ENCODE measurements at places on chromosomes 5 and 9. TPM values are rescaled to one million over a fixed set of nuclear protein-coding genes. Genes with fewer than 3 reads are reported as not detected.

TOR2A gene
- total RNA-seq = 8.9 TPM

FOXI1 gene
- total RNA-seq = not detected

CACNA1B gene
- total RNA-seq = not detected

NMUR2 gene
- not detected for total RNA-seq

PCDHGB6 gene
- 0.62 TPM for total RNA-seq

CREBRF gene
- total RNA-seq = 5.7 TPM

PCDHA7 gene
- not detected for total RNA-seq

ERGIC1 gene
- 189 TPM for total RNA-seq

NR4A3 gene
- 7.1 TPM for total RNA-seq

IL13 gene
- total RNA-seq = not detected

IL7R gene
- total RNA-seq = not detected

APBA1 gene
- 0.05 TPM for total RNA-seq

CAMK2A gene
- not detected for total RNA-seq

PCDHGB4 gene
- total RNA-seq = 5.5 TPM

PCDHB6 gene
- total RNA-seq = not detected

C6 gene
- not detected for total RNA-seq

CEL gene
- 0.26 TPM for total RNA-seq

NPR3 gene
- total RNA-seq = 21.5 TPM

PIP5KL1 gene
- total RNA-seq = 4.5 TPM

INSL6 gene
- not detected for total RNA-seq

Measured in NCI-H460 (cell line).